SK-N-MC (cell line): ENCODE measurements at places on chromosomes 5 and 9.

DNA sequence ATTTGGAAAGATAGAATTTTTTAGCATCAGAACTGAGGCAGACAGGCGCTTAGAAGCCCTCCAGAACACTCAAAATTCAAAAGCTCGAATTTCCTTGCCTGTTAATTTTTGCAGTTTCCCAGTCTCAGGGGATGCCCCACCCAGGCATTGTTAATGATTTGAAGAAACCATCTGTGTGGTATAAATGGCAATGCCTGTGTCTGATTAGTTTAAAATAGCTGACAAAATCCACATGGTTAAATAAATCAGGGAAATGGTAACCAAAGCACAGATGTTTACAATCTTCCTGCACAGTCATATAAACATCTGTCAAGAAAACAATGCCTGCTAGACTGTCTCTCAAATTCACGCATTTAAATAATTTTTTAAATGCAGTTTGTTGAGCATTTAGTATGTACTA, 185.2 kb upstream of the RGMB start:
- no peak for DNase-seq

DNA sequence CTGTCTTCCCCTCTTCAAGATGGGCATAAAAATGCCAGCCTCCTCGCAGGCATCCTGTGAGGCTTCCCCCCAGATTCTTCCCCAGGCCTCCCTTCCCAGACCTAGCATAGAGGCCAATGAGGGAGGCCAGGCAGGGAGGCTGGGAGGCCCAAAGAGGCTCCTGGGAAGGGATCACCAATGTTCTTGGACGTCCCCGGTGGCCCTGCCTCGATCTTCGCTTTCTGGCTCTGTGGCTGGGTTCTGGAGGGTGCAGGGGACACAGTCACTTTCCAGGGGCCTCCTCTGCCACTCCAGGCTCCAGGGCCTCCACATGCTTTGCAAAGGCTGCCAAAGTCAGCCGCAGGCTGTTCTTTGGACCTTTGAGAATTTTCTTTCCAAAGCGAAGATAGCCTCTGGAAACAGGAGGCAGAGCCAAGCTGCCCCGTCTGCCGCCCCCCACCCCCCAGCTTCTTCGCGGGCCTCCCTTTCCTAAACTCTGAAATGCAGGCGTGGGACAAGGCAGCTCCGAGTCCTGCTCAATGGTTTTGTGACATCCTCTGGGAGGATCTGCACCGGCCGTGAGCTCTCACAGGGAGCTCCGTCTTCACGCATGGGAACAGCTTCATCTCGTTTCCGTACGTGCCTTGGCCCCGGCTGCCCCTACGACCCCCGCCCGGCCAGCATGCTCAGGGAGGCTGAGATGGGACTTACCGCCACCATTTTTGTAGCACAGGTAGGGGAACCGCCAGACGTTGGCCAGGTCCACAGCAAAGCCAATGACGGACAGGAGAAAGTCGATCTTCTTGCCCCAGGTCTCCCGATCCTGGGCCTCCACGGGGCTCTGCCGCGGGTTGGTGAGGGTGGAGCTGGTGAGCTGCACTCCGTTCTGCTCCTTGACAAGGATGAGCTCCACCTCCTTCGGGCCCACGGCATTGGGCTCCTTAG, 2.8 kb downstream of the SLC6A3 start:
- DNase-seq = no peak

DNA sequence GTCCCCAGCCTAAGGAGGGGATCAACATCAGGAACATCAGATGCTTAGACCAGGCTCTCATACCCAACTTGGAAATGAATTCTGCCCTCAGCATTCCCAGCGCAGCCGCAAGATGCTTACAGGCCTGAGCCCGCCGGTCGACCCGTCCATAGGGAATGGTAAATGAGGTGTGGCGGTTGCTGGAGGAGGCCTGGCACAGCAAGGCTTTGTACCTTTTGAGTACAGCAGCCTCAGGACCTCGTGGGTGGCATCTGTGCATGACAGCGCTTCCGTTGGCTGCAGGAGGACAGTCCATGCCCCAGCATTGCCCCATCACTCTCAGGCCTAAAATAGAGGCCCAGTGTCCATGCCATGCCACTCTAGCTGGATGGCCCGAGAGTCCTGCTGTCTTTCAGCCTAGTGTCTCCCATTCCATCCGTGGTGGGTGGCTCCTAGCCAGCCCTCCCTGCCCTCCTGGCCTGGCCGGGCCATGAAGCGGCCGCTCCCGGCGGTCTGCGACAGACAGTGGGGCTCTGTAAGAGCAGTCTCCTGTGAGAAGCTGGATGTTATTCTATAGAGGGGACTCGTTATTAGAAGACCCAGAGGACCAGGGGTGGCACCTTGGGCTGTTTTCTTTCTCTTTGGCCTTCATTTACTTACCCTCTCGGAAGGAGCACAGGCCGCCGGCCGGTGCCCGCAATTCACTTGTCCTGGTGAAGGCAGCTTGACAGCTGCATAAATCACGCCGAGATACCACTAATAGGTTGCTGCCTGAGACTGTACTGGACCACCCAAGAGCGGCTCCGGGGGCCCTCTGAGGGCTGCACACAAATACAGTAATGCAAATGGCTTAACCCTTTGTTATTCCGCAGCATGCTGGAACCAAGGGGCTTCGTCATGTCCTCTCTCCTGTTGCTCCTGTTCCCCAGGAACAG, 223.5 kb upstream of the TUT7 start:
- DNase-seq = no peak

DNA sequence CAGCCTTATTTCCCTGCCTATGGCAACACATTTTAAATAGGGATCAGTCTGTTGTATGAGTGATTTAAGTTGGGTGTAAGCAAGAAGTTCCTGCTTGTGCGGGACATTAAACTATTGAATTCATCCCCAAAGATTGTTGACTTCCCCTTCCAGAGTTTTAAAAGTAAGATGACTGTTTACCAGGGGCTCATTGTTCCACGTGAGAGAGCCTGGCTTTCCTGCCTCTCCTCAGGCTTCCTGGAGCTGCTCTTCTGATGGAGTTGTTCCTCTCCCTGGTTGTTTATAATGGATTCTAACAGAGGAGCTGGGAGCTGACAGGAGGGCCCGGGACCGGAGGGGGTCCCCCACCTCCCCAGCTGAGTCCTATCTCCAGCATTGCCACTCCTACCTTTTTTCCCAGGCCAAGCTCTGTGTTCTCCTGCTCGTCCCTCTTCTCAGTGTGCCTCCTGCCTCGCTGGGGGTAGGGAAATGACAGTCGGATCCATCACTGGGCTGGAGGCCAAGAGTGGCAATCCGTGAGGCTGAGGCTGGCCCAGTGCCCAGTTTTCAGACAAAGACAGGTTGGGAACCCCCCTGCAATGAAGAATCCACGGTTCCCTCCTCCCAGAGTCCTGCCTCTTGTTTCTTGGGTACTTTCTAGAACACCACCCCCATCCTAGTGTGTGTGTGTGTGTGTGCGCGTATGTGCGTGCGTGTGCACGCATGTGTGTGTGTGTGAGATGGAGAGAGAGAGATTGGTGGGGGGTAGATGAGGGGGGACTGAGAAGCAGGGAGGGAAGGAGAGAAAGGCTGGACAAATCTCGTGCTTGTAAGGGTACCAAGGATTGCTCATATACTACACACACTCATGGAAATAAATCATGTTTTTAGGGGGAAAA, 123.7 kb upstream of the NFIB start:
- no peak for DNase-seq

DNA sequence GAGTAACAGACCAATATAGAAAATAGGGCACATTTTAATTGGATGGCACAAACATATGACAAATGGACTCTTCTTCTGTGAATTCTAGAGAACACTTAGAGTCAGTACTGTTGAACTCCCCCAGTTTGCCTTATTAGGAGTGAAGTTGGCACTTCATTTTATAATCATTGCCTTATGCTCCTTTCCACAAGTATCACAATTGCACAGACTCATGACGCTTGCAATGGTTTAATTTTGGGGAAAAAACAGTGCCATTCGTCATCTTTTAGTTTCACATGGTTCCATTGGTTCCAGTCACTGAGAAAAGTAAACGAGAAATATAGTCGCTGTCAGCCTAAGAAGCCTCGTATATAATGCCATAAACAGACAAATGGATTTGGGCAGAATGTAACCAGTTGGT, 71.2 kb downstream of the LURAP1L start:
- no peak for DNase-seq

DNA sequence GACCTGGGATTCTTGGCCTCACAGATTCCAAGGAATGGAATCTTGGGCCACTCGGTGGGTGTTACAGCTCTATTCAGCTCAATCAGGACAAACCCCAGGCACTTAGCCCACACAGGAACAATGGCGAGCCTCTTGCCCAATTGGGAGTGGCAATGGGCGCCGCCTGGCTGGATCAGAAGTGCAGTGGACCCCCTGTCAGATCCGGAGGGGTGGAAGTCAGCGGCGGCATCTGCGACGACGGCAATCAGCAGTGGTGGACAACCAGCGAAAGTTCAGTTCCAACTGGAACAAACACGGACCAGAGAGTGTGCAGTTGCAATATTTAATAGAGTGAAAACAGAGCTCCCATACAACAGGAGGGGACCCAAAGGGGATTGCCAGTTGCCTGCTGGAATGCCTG, 378.3 kb downstream of the CDH9 start:
- DNase-seq = no peak

DNA sequence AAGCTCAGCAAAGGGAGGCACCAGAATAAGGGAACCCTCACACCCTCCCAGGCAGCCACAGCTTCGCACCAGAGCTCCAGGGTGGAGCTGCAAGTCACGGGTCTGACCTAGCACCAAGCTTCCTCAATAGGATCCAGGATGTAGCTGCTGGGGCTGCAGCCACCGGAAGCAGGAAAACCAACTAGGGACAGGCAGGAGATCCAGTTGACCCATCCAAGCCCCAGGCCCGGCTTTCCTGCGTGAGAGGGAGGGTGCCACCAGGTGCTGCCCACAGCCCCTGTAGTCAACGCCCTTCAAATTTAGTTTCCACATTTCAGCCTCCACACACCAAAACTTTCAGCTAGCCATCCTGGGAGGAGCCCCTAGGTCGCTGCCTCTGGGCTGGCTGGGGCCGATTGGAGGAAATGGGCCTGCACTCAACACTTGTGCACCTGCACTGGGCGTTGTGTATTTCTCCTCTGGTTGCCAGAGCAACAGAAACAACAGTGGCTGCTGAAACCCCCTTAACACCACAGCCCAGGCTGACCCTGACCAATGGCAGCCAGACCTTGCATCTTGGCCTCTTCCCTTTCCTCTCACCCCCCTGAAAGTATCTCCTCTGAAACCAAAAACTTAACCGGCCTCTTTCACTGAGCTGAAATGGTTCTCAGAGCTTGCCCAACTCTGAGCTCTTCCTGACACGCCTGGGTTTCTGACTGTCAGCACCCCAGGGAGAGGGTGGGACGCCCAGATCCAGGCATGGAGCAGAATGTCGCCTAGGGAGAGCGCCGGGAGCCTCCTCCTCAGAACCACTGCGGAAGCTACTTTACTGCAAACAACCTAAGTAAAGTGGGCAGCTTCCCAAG, 226.5 kb upstream of the MAP3K1 start:
- no peak for DNase-seq

GRCh38 chr5:66701244-66701643, 105.1 kb downstream of the MAST4 start:
- no peak for DNase-seq

DNA sequence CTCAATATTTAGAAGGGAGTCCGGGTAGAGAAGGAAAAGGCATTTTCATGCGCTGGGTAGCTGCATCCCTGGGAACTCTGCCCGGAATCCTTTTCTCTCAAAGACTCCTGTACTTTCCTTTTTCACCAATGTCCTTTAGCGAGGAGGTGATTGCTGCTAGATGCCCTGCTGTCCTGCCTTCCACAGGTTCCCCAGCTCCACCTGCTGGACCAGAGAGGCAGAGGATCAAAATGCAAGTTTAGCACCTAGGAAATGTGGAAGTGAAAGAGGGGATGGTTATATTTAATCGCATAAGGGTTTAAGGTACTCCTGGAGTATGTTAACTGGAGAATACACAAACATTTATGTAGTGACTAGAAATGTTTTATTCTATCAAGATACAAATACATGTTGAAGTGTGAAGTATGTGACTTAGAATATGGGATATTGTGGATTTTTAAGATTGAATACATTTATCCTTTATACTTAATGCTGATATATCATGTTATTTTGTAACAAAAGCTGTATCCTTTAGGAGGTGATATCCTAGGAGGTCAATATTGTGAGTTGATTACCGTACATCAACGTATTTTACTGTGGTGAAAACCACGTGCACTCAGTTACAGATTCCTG, 145.7 kb downstream of the ARHGAP26 start:
- no peak for DNase-seq

DNA sequence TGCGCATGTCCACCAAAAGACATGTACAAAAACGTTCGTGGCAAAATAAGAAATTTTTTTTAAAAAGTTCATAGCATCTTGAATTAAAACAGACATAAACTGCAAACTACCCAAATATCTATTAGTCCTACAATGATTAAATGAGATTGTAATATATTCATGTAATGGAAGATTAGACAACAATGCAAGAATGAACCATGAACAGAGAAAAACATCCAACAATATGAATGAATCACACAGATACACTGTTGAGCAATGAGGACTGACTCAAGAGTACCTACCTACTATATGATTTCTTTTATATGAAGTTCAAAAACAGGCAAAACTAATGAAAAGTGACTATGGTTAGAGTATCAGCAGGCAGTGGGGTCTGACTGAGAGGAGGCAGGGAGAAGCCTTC, 17.9 kb upstream of the CTNNAL1 start:
- no peak for DNase-seq

DNA sequence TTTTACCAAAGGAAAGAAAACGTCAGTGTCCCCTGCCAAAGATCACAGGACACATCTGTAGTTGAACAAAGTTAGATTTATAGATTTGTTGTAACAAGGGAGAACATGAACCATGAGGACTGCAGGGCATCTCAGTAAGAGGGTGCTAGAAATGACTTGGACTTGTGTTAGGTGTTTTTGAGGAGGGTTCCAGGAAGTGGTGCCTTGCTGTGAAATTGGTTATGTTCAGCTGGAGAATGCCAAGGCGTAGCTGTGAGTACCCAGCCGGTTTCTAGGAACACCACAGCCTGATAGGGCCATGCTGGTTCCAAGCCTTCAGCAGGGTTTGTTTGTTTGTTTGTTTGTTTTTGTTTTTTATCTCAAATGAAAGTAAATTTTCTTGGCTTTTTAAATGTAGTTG, 5.3 kb downstream of the SPEF2 start:
- no peak for DNase-seq

GRCh38 chr9:36153746-36154145, 15.4 kb upstream of the CCIN start:
- no peak for DNase-seq

- DNase-seq = no peak
Measured at GRCh38 chr5:97967292-97967691, 784.2 kb upstream of the RIOK2 start.

GRCh38 chr9:18706648-18707047, 232.7 kb downstream of the ADAMTSL1 start:
- DNase-seq = no peak

DNA sequence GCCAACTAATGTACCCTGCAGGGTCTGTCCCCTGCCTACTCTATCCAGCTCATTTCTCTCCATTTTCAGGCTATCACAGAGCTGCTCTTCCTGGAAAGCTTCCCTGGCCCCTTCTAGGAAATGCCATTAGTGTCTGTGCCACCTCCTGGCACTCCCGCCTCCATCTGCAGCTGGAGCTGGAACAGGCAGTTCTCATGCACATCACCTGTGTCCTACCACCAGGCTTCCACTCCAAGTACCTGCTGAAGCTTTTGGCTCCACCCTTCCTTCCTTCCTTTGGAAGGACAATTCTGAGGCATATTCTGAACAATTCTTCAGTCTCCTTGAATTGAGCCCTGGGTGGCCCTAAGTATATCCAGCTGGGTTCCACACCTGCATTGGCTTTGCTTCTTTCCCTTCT, 156.2 kb upstream of the ZNF618 start:
- no peak for DNase-seq

- no peak for DNase-seq
Measured at GRCh38 chr5:16992006-16992405, 55.9 kb upstream of the MYO10 start.

- no peak for DNase-seq
Measured at GRCh38 chr9:6929441-6930215, 171.9 kb downstream of the KDM4C start.
